Gastroesophageal sphincter (tissue), 4 donors: ENCODE measurements at places on chromosomes 5 and 9.
A peak's percentile ranks its signal among the peaks of the same experiment; 100 is the strongest.

DNA sequence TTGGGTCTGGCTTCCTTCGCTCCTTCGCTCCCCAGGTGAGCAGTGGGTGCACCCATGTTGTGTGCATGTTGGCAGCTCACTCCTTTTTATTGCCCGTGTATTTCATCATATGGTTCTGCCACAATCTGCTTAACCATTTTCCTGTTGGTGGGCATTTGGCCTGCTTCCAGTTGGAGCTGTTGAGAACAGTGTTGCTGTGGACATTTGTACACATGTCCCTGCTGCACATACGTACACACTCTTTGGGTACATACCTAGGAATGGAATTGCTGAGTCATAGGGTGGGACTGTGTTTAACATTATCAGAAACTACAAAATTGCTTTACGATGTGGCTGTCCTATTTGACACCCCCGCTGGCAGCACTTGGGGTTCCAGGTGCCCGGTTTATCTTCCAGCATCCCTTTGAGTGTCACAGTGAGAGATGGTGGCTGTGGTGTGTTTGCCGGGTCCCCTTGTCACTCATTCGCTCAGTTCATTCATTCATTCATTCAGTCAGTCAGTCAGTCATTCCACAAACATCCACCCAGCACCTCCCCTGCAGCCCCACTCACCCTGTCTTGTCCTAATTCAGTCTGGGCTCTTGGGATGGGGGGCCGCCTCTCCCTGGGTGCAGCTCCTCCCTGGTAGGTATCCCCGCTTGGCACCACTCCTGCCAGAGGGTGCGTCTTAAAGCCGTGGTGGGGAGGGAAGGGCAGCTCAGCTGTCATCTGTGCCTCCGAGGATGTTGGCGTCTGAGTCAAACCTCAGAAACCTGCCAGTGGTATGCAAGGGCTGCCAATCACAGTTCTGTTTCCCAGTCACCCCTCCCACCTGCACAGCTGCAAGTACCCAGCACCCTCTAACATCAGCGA lies 7.9 kb upstream of the FIBCD1 start:
- no peaks in the 10 kb centered on the region for H3K4me1 ChIP-seq
- no peaks in the 10 kb centered on the region for H3K36me3 ChIP-seq
- no peak overlapping the region for H3K27ac ChIP-seq

DNA sequence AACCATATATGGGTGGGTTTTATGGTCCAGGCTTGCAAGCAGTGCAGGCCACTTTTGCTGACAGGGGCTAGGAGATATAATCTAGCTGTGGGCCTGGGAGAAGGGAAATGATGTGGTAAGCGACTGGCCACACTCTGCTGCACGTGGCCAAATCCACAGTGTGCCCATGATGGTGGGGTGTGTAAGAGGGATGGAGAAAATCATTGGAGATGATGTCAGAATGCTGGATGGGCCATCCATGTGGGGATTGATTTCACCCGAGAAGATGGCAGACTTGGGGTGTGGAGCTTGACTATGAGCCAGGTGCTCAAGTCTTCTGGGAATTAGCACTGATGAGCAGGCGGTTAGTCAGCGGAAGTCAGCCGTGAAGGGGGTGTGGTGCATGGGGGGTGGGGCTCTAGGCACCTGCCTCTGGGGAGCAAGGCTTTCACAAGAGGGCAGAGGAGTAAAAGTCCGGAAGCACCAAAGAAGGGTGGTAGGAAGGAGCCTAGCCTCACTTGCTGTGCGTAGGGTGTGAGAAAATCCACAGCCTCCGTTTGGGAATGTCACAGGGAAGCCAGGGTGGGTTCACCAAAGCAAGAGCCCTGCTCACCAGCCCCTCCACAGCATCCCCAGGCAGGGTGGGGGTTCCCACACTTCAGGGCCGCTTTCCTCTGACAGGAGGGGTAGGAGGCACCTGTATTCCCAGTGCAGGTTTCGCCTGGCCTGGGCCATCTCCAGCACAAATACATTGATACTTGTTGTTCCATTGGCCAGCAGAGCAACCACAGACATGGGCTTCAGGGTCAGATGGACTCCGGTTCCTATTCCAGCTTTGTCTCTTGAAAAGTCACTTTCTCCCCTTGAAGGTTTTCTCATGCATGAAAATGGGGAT lies 44.5 kb upstream of the ANGPTL2 start:
- ATAC-seq, result no peak
- no peak overlapping the region for H3K27ac ChIP-seq
- peaks cover 22% of the 10 kb centered on the region for H3K36me3 ChIP-seq
- H3K4me3 ChIP-seq, result no peak overlapping the region
- no peaks in the 10 kb centered on the region for H3K4me1 ChIP-seq

- H3K36me3 ChIP-seq, result no peaks in the 10 kb centered on the region
- ATAC-seq, result no peak
- H3K27me3 ChIP-seq, result no peaks in the 10 kb centered on the region
- H3K27ac ChIP-seq, result no peak overlapping the region
Observed at GRCh38 chr5:38330207-38330606, 71.8 kb downstream of the EGFLAM start.

DNA sequence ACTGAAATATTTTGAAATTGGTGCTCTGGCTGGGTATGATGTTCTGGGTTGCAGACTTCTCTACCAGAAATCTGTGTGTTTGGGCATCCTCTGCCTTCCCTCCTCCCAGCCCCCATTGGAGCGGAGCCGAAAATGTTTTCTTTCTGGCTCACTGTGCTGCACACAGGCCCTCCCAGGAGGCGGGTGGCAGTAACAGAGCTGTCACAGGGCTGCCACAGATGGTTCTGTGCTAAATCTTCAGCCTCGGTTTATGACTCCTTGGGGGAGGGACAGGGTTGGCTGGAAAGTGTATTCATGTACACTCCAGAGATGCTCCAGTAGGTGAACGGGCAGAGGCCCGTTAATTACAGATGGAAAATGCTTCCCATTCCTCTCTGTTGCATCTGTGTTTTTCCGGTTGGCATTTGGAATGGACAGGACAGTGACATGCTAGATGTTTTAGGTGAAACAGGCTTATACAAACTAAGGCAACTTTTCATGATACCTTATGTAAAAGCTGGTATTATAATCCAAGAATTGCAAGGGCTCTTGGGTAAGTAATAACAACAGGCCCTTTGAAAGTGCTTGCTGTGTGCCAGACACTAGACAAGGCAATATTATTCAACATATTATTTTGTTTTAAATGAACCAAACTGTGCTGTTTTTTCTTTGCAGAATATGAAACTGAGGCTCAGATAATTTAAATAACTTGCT lies 180.2 kb downstream of the ADCY2 start:
- H3K4me1 ChIP-seq, result peaks cover 13% of the 10 kb centered on the region
- ATAC-seq, result no peak
- H3K4me3 ChIP-seq, result no peak overlapping the region
- no peaks in the 10 kb centered on the region for H3K36me3 ChIP-seq
- H3K27ac ChIP-seq, result no peak overlapping the region
- no peaks in the 10 kb centered on the region for H3K27me3 ChIP-seq

DNA sequence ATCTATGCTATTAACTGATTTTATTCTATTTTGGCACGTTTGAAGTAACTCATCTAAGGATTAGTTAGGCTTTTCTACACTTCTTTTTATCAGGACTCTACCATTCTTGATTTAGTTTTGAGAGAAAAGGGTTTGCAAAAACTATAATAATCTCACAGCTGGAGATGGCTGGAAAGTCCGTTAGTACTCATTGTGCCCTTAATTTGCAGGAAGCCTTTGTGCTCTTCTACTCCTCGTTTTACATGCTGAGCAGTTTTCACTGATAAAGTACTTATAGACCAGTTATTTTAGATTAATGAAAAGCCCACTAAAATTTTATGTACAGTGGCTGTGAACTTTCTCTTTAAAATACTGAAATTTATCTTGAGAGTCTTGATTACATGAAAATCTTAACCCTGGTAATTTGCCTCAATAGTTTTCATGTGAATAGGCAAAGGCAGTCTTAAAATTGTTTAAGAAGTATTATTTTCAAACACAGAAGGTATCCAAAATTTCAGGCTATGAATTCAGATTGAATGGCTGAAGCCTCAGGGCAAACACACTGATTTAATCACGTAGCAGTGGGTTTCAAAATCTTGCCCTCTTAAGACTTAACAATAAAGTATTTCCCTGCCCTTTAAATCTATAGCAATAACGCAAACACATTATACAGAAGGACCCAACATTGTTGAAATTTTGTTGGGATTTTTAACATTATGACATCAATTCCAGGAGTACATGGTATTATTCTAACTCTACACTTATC lies 18.6 kb downstream of the MLLT3 start:
- no peak for ATAC-seq
- H3K27ac ChIP-seq, result peak overlapping the region; percentile 13
- peaks cover 13% of the 10 kb centered on the region for H3K4me1 ChIP-seq
- no peaks in the 10 kb centered on the region for H3K36me3 ChIP-seq
- no peak overlapping the region for H3K4me3 ChIP-seq
- H3K27me3 ChIP-seq, result no peaks in the 10 kb centered on the region

DNA sequence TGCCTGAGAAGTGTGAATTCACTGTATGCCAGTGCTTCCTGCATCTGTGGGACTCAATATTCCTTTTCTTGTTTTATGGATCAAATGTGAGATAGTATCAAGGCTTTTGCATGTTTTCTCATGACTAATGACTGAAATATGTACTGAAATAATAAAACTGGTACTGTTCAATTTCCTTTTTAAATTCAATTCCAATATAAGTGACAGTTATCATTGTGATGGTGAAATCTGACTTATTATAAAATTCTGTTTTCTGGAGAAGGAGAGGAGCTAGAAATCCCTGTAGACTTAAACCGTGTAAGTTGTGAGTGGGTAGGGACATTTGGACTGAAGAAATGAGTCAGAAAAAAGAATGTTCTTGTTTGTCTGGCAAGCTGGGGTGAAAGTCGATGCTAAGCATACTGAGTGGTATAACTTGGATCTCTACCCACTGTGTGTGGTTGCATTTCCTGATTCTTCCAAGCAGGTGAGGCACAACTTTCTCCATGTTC lies 245.2 kb downstream of the EFNA5 start:
- no peak overlapping the region for H3K27ac ChIP-seq
- no peak overlapping the region for H3K4me3 ChIP-seq
- ATAC-seq, result no peak
- no peaks in the 10 kb centered on the region for H3K27me3 ChIP-seq
- H3K4me1 ChIP-seq, result no peaks in the 10 kb centered on the region

GRCh38 chr9:78089111-78089510 lies 57.5 kb upstream of the GNAQ start:
- no peak overlapping the region for H3K27ac ChIP-seq
- no peak for ATAC-seq
- H3K4me3 ChIP-seq, result no peak overlapping the region
- H3K27me3 ChIP-seq, result no peaks in the 10 kb centered on the region
- no peaks in the 10 kb centered on the region for H3K36me3 ChIP-seq

- no peaks in the 10 kb centered on the region for H3K27me3 ChIP-seq
- ATAC-seq, result no peak
- no peaks in the 10 kb centered on the region for H3K4me1 ChIP-seq
- H3K36me3 ChIP-seq, result no peaks in the 10 kb centered on the region
Observed at GRCh38 chr9:35629597-35629996, 11.4 kb upstream of the CD72 start.

DNA sequence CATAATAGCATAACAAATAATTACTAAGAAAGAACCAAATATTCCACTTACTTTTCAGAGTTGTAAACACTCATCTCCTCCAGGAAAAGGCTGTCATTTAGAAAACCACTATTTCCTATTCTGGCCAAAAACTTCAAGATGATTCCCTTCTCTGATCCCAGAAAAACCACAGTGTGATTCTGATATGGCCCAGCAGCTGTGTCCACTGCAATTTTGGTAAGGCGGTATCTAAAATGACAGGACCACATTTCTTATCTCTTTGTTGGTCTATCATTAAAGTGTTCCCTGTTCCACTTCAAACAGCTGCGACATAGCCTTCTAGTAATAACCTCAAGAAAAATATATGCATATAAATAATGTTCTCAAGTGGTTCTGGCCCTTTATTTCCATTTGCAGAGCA lies 96.1 kb downstream of the SEMA6A start:
- no peaks in the 10 kb centered on the region for H3K27me3 ChIP-seq
- no peak overlapping the region for H3K27ac ChIP-seq
- no peaks in the 10 kb centered on the region for H3K4me1 ChIP-seq
- no peak for ATAC-seq

DNA sequence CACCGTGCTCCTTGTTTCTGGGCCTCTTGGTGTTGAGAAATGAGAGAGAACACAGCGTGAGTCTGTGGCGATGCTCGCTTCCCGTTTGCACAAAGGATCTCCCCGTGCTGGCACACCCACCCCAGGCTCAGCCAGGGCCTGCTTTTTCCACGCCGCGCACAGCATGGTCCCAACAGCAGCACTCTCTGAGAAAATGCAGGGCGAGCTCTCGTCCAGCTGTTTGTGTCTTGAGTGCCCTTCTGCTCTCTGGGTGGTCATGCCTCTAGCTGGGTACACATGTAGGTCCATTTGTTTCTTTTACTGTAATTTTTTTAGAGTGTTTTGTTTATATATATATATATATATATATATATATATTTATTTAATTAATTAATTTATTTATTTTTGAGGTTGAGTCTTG lies 26.6 kb downstream of the FBXW5 start:
- ATAC-seq, result no peak
- H3K27ac ChIP-seq, result no peak overlapping the region
- H3K4me1 ChIP-seq, result no peaks in the 10 kb centered on the region
- H3K27me3 ChIP-seq, result no peaks in the 10 kb centered on the region
- peaks cover 82% of the 10 kb centered on the region for H3K36me3 ChIP-seq

DNA sequence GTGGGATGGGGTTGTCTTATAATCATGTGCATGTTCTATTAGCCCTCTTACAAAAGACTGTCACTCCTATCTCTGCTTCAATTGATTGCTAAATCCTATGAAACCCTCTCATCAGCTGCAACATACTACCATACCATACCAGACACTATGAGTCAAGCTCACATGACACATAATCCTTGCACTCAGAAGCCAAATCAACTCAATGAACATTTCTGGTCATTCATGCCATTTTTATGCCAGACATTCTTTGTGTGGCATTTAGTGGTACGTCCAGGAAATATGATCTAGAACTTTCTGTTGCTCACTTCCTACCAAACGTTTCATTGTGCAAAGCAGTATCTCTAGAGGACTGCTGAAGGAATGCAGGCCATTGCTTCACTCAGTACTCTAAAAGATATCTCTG lies 159.2 kb upstream of the GNA14 start:
- H3K27me3 ChIP-seq, result no peaks in the 10 kb centered on the region
- peak; percentile 84 for ATAC-seq
- H3K4me1 ChIP-seq, result no peaks in the 10 kb centered on the region
- H3K4me3 ChIP-seq, result no peak overlapping the region
- H3K36me3 ChIP-seq, result peaks cover 17% of the 10 kb centered on the region
